RWPE2 (cell line): ENCODE measurements at places on chromosomes 13 and 19.
A peak's percentile ranks its signal among the peaks of the same experiment; 100 is the strongest.

GRCh38 chr19:39553082-39553652 is 13.2 kb upstream of the EID2 start:
- no peak for DNase-seq

- DNase-seq, result no peak
Measured at GRCh38 chr19:35085947-35086346, 29.7 kb upstream of the FXYD3 start.

- no peak for DNase-seq
Measured at GRCh38 chr19:648904-649801, 9.5 kb downstream of the FGF22 start.

DNA sequence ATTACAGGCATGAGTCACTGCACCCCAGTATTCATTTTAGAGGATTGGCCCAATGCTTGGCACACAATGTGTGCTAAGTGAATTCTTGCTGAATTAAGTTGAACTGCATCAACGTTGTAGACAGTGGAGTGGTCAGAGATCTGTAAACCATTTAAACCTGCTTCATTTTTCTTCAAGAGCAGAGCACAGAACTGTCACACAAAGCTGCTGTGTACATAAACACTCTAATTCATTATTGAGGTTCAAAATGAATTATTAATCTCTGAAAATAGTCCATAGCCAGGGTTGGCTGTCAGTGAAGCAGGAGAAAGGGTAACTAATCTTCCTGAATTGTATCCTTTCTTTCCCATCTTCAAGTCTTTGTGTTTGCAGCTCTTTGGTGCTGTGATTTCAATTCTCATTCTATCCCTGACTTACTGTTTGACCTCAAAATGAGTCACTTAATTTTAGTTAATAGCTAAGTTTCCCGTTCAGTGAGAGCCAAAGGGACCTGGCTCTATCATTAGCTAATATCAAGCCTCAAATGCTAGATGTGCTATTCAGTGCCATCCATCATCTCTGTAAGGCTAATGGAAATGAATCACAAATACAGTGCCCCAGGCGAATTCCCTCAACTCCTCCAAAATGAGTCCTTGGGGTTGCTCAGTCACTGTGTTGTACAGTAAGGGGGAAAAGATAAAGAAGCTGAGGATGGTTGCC is 77.0 kb upstream of the TSC22D1 start:
- DNase-seq, result no peak

- no peak for DNase-seq
Measured at GRCh38 chr13:47126432-47126831, 229.6 kb upstream of the HTR2A start.

- no peak for DNase-seq
Measured at GRCh38 chr19:12800466-12800770, 1.2 kb downstream of the PRDX2 start.

- no peak for DNase-seq
Measured at GRCh38 chr13:98918771-98919170, 59.1 kb downstream of the DOCK9 start.

DNA sequence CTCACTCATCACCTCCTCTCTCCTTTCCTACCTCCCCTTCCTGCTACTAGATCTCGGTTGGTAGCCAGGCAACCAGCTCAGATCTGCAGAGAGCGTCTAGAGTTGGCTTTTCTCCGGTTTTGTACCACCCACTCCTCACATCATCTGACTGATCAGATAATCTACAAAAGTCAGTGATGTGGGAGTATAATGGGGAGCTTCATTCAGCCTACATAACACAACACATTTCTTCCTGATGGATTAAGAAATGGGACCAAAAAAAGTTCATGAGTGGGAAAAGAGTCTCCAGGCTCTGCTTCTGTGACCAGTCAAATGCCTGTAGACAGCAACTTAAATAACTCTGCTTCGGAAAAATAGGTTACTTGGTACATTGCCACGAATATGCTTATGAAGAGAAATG is 279.8 kb downstream of the DCLK1 start:
- no peak for DNase-seq

- DNase-seq, result no peak
Measured at GRCh38 chr19:29596885-29597525, 9.1 kb upstream of the POP4 start.

DNA sequence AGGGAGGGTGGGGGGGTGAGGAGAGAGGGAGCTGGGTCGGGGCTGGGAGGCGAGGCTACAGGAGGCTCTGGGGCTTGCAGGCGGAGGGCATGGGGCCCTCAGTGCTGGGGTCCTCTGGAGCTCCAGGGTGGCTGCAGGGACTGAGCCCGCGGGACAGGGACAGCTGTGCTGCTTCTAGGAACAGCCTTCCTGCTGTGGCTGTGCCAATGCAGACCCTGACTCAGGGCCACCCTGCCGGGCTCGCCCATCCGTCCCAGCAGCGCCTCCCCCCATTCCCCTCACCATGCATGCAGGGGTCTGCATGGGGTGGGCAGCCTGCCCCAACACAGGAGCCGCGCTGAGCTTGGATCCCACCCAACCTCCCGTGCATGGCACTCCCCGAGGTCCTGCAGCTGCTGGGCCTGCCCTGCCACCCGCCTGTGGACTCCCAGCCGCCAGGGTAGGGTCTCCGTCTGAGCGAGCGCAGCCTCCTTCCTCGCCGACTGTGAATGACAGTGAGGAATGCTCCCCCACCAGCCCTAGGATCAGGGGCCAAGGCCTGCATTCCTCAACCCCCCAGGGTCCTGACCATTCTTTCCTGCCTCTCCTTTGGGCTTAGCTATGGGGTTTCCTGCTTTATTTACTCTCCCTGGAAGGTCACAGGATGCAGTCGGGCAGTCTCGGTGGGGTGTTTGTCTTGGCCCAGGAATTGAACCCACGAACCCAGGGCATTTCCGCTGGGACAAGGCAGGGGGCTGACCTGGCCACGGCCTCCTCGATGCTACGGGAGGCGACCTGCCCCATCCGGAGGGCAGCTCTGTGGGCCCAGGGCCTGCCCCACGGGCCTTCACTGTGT is 23.4 kb downstream of the CEBPG start:
- DNase-seq, result peak; percentile 62

DNA sequence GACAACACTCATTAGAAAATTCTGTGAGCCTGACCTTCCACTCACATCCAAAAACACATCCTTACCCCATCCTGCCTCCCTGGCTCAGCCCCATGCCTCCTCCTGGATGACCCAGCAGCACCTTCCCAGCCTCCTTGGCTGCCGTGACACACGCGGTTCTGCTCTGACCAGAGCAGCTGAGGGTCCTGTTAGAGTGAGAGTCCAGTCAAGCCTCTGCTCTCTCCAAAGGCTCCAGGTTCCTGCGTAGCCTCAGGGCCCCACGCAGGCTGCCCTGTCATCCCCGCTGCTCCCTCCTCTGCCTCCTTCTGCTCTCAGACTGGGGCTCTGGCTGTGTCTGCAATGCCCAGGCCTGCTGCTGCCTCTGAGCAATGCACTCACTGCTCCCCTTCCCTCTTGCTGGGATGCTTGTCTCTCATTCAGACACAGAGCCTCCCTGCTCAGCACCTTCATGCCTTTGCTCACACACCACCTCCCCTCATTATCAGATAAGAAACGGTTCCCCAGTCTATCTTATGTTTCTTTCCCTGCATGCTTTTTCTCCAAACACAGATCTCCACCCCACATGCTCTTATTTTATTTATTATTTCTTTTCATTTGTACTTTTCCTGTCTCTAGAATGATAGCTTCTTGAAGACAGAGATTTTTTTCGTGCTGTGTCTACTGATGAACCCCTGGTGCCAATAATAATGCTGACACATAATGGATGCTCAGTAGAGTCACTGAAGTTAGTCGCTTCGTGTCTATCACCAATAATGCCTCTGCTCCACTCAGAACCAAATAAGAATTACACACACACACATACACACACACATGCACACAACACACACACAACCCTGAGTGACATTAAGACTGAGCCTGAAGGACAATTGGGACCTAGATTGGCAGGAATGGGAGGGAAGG is 10.2 kb upstream of the SIGLEC6 start:
- DNase-seq, result no peak

DNA sequence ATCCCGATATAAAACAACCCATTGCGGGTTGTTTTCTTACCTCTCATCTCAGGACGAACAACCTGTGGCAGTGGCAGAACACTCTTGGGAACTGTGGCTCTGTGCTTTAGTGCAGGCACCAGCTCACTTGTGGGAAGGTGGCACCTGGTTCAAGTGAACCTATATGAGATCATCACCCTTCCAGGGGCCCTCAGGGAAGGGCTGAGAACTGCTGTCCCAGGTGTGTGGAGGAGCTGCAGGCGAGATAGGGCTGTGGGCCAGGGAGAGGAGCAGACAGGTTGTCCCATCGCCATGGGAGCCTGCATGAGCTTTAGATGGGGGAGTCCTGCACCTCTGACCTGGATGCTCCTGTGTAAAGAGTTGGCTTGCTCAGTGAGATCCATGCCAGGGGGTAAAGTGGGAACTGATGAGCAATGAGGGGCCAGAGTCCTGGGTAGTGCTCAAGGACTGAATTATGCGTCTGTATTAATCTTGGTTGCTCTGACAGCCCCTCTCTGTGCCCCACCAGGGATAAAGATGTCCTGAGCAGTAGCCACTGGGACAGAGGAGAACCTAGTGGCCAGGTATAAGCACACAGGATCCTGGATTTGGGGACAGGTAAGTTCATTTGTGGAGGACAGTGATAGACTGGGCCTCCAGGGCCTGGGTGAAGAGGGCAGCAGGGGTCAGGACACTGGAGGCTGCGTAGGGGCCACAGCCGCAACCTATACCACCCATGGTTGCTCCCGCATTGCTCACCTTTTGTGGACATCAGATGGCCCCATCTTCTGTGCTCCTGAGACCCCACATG is 8.7 kb downstream of the CEACAM4 start:
- DNase-seq, result no peak

- no peak for DNase-seq
Measured at GRCh38 chr13:51976423-51976822, 34.8 kb downstream of the ATP7B start.

- no peak for DNase-seq
Measured at GRCh38 chr13:40637643-40638042, 28.8 kb downstream of the FOXO1 start.

- DNase-seq, result no peak
Measured at GRCh38 chr19:48152551-48152950, 17.6 kb downstream of the LIG1 start.

GRCh38 chr19:56748378-56748777 is 76.8 kb upstream of the ZNF835 start:
- DNase-seq, result no peak

GRCh38 chr13:78299832-78300623 is 303.3 kb downstream of the POU4F1 start:
- DNase-seq, result no peak

DNA sequence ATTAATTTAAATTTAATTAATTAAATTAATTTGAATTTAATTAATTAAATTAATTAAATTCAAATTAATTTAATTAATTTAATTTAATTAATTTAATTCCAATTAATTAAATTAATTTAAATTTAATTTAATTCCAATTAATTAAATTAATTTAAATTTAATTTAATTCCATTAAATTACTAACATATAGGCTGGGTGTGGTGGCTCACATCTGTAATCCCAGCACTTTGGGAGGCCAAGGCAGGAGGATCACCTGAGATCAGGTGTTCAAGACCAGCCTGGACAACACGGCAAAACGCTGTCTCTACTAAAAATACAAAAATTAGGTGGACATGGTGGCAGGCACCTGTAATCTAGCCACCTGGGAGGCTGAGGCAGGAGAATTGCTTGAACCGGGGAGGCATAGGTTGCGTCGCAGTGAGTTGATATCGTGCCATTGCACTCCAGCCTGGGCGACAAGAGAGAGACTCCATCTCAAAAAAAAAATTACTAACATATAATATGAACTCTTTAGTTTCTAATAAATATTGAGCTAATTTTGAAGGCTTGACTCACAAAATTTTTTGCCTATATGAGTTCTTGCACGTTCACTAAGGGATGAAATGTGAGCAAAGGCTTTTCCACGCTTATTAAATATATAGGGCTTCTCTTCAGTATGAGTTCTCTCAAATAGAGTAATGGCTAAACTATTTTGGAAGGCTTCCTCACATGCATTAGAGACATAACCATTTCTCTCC is 9.0 kb upstream of the USP29 start:
- no peak for DNase-seq

DNA sequence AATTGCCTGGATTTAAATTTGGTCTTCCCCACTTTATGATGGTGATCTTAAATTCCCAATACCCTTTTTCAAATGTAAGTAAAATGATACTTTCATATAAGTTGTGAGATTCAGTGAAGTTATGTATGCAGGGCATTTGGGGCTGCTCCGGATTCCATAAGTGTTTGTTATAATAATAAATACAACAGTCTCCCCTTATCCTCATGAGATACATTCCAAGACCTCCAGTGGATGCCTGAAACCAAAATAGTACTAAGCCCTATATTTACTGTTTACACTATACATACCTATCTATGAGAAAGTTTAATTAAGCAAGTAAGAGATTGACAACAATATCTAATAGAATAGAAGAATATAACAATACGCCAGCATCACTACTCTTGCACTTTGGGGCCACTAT is 2237.8 kb downstream of the PCDH9 start:
- DNase-seq, result no peak

- DNase-seq, result no peak
Measured at GRCh38 chr13:24083722-24084421, 76.6 kb upstream of the SPATA13 start.

DNA sequence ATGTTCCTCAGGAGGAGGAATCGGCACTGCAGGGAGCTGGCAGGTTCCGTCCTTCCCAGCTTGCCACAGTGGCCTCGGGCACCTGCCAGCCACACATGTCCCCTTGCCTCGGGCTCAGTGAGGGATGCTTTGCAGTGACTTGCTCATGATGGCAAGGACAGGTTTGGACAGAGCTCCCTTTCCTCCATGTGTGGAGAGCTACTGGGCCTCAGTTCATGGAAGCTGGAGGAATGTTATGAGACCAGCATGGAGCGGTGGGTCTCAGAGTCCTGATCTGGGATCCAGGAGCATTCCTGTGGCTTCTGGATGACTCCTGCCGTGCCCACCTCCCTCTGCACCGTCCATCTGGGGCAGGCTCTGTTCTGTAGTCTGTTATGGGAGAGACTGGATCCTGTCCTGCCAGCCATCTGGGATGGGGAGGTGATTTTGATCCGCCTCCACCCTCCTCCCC is 59.2 kb downstream of the SIPA1L3 start:
- no peak for DNase-seq

GRCh38 chr19:9848762-9849161 is 13.6 kb downstream of the PIN1 start:
- no peak for DNase-seq

DNA sequence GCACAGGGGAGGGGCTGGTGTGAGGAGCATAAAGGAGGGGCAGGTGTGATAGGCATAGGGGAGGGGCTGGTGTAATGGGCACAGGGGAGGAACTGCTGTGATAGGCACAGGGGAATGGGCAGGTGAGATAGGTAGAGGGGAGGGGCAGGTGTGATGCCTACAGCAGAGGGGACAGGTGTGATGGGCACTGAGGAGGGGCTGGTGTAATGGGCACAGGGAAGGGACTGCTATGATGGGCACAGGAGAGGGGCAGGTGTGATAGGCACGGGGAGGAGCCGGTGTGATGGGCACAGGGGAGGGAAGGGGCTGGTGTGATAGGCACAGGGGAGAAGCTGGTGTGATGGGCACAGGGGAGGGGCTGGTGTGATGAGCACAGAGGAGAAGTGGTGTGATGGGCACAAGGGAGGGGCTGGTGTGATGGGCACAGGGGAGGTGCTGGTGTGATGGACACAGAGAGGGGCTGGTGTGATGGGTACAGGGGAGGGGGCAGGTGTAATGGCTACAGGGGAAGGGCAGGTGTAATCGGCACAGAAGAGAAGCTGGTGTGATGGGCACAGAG is 39.5 kb upstream of the POP4 start:
- no peak for DNase-seq

- DNase-seq, result no peak
Measured at GRCh38 chr13:61765181-61765742, 349.6 kb upstream of the PCDH20 start.

GRCh38 chr19:14496029-14496833 is at the start of gene GIPC1:
Gene GIPC1 (minus strand): TSS chr19:14496127. CDS start chr19:14482976, 13,151 bp downstream.
- DNase-seq, result peak; percentile 98

- DNase-seq, result no peak
Measured at GRCh38 chr13:25771641-25772478, 280.0 kb downstream of the SHISA2 start.
